Activated CD8-positive, alpha-beta memory T cell treated with anti-CD3 and anti-CD28 coated beads for 1 hour (primary cell): ENCODE measurements at places on chromosomes 3 and 15.

GRCh38 chr3:86969500-86970189, 21.3 kb downstream of the VGLL3 start:
- no peak for DNase-seq

GRCh38 chr3:135271177-135272025, 476.3 kb downstream of the EPHB1 start:
- no peak for DNase-seq

DNA sequence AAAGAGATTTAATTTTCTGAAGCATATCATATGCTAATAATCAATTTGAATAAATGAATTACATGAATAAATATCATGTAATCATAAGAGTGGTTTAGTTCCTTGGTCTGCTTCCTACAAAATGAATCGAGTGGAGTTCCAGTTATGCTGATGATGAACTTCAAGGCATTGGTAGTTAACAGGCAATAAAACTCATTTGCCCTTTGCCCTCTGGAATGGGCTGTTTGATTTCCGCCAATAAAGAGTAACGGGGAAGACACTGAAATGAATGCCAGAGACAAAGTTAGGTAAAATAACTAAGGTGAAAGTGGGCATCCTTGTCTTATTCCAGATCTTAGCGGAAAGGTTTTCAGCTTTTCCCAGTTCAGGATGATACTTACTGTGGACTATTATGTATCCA, 90.1 kb downstream of the C3orf38 start:
- no peak for DNase-seq

DNA sequence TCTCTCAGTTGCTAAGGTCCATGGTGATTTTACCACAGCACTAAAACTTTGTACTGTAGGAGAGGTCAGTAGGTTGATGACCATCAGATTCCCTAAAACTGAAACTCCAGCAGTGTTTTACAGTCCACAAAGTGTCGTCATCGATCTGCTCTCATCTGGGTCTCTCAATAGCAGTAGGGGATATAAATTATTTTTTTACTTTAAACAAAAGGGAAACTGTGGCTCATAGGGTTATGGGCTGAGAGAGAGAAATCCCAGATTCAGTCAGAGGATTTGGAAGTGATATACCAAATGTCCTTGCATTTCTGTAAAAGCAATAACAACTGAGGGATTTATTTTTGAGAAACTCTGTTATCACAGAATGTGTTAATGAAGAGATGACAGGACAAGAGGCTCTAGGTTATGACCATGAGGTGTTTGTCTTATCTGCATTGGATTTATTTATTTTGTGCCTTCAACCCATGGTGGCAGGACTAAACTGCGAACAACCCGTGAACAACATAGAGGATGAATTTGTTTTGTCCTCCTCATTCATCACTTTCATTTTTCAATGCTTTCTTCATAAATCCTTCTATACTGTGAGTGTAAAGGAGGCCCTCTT, 869.7 kb downstream of the OTOL1 start:
- DNase-seq, result no peak

GRCh38 chr3:112133626-112134334, 732 bp upstream of the GCSAM start:
- DNase-seq, result no peak

GRCh38 chr3:119420196-119420595, 43.2 kb downstream of the TMEM39A start:
- no peak for DNase-seq

GRCh38 chr3:69250014-69250413, 127.6 kb upstream of the LMOD3 start:
- no peak for DNase-seq

DNA sequence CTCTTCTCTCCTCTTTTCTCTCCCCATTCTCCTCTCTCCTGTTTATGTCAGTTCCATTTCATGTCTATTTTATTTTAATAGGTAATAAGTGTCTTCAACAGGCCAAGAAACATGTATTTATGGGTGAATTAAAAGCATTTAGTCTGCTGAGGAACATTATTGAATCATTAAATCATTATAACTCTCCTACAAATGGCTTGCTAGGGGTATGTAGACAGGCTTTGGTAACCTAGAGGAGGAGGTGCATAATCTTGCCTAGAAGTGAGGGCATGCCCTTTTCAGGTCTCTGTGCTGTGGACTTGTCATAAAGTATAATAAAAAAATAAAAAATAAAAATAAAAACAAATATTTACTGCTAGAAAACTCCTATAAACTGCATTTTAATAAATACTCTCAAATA, 88.9 kb upstream of the SNTN start:
- no peak for DNase-seq
